ENCODE measurements at places on chromosomes 7 and 10. TPM values are rescaled to one million over a fixed set of nuclear protein-coding genes. Genes with fewer than 3 reads are reported as not detected.

HOXA5 gene
- total RNA-seq: not detected

DUSP5 gene
- total RNA-seq: 132 TPM

PDK4 gene
- total RNA-seq: not detected

ZNF107 gene
- 17.5 TPM for total RNA-seq

NUTM2D gene
- 3.2 TPM for total RNA-seq

WEE2 gene
- total RNA-seq: 0.12 TPM

PNLIPRP1 gene
- total RNA-seq: not detected

CPXM2 gene
- not detected for total RNA-seq

C10orf105 gene
- total RNA-seq: 0.42 TPM

PTPRN2 gene
- 2.5 TPM for total RNA-seq

CACNA2D1 gene
- not detected for total RNA-seq

SUN3 gene
- not detected for total RNA-seq

ASL gene
- total RNA-seq: 33.4 TPM

CDNF gene
- total RNA-seq: 1.3 TPM

ELAPOR2 gene
- total RNA-seq: 4.4 TPM

ADAP1 gene
- 20.9 TPM for total RNA-seq

ELMO1 gene
- total RNA-seq: 127 TPM

ZNF746 gene
- total RNA-seq: 28.5 TPM

IRF5 gene
- total RNA-seq: 9.8 TPM

CCDC172 gene
- total RNA-seq: not detected

SLC26A3 gene
- total RNA-seq: not detected

EPHA1 gene
- total RNA-seq: 0.66 TPM

CALML3 gene
- total RNA-seq: not detected

CNTNAP2 gene
- not detected for total RNA-seq

PTPRZ1 gene
- total RNA-seq: not detected

NODAL gene
- not detected for total RNA-seq

CYP3A5 gene
- total RNA-seq: not detected

SPDYE8 gene
- total RNA-seq: not detected

TEX47 gene
- total RNA-seq: not detected

C10orf95 gene
- total RNA-seq: not detected

UTF1 gene
- total RNA-seq: not detected

AMPH gene
- not detected for total RNA-seq

CPN1 gene
- not detected for total RNA-seq

SAP25 gene
- total RNA-seq: 20.9 TPM

Data from T-helper 1 cell treated with Interleukin-12 subunit alpha and Interleukin-12 subunit beta and Interleukin-4 antibody, amounts not matched to agents 30 ng/mL and 1 ng/mL, for 36 hours (primary cell).